ENCODE measurements at places on chromosomes 4 and X.

DNA sequence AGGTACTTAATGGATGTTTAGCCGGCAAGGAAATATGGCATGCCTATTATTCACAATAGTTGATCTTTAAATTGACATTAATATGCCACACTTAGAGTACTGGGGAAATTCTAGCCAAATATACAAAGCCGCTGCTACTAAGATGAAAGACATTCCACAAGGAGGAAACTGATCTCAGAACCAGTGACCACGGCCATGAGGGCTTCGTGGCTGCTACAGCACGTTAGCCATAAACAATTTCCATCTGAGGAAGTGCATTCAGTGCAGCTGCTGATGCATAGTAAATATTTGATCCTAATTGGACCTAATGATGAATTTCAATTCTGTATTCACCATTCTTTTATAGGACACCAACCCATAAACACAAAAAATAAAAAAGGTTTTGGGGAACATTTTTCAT lies 59.1 kb downstream of the SORBS2 start:
- DNase-seq, result no peak

GRCh38 chr4:20378181-20378580 lies 126.5 kb downstream of the SLIT2 start:
- no peak for DNase-seq

DNA sequence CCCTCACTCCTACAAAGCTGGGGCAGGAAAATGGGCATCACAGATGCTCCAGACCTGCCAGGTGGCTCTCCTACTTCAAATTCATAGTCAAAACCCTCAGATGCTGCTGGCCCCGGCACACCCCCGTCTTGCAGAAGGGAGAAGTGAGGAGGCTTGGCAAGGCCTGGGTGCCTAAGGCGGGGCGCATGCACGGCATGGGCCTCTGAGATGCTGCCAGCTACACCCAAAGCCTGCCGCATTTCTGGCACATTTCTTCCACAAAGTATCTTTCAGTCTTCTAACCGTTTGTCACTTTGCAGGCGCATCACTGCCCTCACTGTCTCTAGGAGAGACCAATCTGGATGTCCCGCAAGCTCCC lies 19.6 kb downstream of the WDR1 start:
- DNase-seq, result no peak

DNA sequence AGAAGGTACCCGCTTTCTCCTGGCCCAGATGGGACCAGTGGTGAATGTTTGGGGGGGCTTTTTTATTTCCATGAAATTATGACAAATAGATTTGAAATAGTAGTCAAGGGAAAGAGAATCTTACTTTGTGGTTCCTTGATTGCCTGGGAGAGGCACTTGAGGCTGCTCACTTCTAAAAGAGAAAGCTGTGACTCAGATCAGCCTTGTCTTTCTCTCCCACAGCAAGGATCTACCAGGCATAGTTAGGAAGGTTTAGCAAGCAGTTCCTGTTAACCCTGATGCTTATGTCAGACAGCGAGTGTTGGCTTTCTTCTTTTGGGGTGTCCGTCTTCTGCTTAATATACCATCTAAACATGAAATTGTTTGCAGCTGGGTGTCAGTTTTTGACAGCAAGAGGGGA lies 114.5 kb downstream of the TSPAN7 start:
- DNase-seq, result no peak

DNA sequence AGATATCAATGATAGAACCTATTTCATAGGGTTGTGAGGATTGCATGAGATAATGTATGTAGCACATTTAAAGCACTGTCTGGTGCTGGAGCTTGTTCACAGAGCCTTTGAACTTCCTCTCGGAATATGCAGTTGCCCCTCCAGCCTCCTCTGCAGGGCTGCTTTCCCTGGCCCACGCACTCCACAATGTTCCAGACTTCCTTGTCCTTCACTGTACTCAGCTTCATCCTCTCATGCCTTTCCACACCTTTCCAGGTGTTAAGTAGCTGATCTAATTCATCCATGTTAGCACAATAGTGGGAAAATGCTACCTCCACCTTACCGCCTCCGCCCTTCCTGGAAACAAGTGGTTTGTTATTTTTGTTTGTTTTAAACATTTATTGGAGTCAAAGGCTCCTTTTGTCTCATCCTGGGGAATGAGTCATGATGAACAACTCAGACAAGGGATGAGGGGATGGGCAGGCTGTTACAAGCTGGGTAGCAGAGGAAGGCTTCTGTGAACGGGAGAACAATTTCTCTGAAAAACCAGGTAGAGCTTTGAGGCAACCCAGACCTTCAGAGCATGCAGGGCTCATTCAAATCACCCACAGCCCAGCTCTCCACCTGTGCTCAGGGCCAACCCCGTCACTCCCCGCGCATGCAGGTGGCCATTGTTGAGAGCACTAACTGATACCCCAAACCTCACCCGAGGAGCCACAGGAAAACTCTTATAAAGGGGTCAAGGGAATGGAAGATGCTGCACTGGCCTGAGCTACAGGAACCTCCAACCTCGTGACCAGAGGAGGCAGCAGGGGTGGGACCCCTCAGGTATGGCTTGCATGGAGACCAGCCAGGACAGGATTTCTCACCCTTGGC lies 84.9 kb upstream of the TBL1X start:
- DNase-seq, result no peak

DNA sequence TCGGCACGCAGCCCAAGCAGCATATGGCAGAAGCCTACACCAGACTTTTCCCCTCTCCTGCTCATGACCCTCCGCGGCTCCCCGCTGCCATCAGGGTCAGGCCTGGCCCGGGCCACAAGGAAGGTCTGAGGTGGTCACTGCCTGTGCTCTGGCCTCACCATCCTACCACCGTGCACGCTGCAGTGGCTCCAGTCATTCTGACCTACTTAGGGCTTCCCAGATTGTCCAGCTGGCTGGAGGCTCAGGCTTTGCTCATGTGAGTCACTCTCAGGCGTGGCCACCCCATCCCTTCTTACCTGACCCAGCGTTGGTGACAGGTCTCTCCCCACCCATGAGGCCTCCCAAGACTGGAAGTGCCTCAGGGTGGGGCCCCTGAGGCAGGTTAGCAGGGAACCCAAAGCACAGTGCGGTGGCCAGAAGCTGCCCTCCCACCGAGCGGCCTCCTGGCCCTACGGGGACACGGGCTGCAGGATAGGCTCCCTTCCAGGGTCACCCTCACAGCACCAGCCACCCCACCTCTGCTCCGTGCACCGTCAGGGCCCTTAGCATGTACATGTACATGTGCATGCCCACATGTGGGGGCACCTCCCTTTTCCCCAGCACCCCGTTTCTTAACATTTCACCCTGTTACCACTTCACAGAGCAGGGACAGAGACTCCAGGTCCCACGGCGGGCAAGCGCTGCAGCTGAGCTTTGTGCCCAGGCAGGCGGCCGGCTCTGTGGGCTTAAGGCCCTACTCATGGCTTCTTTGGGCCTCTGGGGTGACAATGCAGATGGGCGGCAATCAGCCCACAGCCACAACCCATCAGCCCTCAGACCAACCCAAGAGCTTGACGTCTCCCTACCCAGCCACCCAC lies 2.2 kb downstream of the TREX2 start:
- no peak for DNase-seq

- DNase-seq, result no peak
Measured at GRCh38 chr4:74896595-74896994, 36.3 kb upstream of the PARM1 start.

DNA sequence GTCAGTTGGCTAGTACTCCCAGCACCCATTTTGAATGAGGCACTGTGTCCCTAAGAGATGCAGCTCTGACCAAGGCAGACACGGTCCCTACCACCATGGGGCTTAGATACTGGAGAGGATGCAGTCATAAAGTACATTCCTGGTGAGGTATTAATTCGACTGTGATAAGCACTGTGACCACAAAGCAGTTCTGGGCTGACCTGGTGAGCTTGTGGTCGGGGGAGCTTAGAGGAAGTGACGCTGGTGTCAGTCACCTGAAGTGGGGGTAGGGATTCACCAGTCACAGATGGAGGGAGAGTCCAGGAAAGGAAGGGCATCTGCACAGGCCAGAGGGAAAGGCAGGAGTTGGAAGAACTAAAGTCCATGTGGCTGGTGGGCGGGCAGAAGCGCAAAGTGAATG lies 15.8 kb upstream of the CLTRN start:
- DNase-seq, result no peak

- DNase-seq, result no peak
Measured at GRCh38 chrX:54920610-54921426, at the start of gene TRO. Gene TRO, plus strand, starts transcription at chrX:54920824. Its CDS starts 1,423 bp downstream, at chrX:54922247.

GRCh38 chrX:22276781-22277180 lies 4.1 kb downstream of the CBLL2 start:
- DNase-seq, result no peak

GRCh38 chr4:92305148-92305877 lies 1.5 kb downstream of the GRID2 start:
- no peak for DNase-seq

Measured in SK-N-MC (cell line).